NCI-H510A (cell line): ENCODE measurements at places on chromosomes 1 and 21.
A peak's percentile ranks its signal among the peaks of the same experiment; 100 is the strongest.

- no peak for DNase-seq
Observed at GRCh38 chr1:233240829-233241682, 54.5 kb downstream of the PCNX2 start.

DNA sequence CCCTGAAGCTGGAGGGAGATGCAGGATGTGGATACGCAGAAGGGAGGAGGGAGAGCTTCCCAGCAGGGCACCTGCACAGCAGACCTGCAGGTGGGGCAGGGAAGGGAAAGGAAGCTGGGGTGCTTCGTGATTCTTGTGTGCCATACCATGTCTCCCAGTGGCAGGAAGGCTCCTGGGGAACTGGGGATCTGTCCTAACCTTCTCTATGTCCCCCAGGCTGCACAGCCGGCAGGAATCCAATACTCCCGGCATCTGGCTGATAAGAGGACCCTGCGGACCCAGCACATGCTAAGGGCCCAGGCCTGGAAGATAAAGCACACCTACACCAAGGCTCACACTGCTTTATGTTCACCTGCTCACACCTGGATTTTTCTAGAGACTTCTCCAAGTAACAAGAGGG, 79.4 kb downstream of the ITPKB start:
- DNase-seq: no peak

DNA sequence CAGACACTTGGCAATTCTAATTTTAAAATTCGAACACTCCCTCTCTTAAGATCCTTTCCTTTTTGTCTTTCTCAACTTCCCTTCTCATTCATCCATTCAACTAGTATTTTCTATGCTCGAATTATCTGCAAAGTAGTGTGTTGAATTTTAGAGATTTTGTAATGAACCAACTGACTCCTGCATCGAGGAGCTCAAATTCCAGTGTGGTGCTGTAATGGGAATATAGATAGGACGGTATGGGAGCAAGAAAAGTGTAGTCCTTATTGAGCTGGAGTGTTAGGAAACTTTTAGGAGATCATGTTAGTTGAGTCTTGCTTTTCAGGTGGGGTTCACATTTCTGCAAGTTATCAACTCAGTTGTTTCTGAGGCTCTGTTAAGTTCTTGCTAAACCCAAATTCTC, 897.5 kb downstream of the TTLL7 start:
- no peak for DNase-seq

GRCh38 chr1:107900090-107900945, 64.7 kb downstream of the VAV3 start:
- no peak for DNase-seq

GRCh38 chr1:35530946-35531345, 26.3 kb downstream of the KIAA0319L start:
- no peak for DNase-seq

- DNase-seq: no peak
Observed at GRCh38 chr1:88668405-88668804, 15.7 kb upstream of the PKN2 start.

GRCh38 chr1:193676996-193677549, 490.7 kb upstream of the B3GALT2 start:
- no peak for DNase-seq

GRCh38 chr1:4397196-4397595, 257.2 kb upstream of the AJAP1 start:
- no peak for DNase-seq

DNA sequence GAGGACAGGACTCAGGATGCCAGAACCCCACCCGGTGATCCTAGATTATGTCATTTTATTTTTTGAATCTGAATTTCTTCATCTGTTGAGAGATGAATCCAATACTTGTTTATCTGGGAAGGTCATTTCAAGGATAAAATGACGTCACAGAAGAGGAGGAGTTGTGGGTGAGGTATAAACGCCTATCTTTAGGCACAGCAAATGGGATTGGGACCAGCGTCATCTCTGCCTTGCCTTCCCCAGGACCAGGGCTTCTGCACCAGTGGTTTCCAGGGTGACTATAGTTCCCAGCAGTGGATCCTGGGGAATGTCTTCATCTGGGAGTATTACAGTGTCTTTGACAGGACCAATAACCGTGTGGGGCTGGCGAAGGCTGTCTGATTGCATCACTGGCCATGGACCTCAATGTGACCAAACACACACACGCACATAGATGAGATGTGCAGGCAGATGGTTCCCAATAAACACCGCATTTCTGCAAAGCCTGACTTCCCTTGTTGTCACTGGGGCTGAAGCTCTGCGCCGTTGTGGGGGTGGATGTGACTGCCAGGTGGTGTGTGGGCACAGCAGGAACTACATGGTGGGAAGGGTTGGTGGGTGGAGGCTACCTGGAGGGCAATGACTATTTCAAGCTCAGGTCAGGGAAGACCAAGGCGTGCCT, 28.1 kb downstream of the KCNA10 start:
- no peak for DNase-seq

DNA sequence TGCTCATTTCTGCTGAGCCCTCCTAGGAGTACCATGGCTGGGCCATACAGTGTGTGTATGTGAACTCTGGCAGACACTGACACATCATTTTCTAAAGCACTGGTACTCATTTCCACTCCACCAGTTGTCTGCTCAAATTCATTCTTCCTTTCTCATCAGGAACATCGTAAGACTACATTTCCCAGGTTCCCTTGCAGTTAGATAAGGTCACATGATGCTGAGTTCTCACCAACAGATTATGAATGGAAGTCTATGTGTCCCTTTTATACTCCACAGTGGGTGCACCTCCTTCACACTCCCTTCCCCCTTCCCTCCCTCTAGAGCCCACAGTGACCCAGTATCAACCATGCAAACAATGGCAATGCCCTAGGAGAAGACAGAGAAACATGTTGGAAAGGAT, 38.3 kb upstream of the PAX7 start:
- DNase-seq: no peak

DNA sequence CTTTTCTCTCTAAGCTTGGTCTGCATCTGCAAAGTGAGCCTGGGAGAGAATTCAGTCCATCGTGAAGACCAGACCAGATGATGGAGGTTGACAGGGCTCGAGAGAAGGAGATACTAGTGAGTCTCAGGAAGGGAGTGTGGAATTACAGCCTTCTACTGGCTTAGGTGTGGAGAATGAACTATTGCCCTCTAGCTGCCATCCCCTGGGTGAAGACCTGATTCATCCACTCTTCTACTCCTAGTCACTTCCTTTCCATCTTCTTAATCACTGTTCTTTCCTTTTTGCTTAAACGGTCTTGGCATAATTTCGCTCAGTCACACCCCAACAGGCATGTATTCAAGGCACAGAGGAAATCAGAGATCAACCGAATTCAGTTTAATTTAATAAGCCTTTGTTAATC, 34.0 kb upstream of the HSD17B7 start:
- DNase-seq: no peak

DNA sequence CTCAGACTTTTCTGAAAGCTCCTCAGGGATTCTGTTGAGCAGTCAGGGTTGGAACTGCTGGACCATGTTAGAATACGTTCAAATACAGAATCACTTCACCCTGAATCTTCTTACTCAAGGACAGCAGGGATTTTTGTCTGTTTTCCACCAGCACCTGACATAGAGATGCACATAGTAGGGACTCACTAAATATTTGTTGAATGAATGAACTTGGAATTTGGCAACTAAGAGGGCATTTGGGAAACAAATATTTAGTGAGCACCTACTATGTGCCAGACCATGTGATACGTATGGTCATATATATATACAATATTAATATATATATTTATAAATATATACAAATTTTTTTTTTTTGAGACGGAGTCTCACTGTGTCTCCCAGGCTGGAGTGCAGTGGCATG, 4.6 kb upstream of the FBXO42 start:
- no peak for DNase-seq

DNA sequence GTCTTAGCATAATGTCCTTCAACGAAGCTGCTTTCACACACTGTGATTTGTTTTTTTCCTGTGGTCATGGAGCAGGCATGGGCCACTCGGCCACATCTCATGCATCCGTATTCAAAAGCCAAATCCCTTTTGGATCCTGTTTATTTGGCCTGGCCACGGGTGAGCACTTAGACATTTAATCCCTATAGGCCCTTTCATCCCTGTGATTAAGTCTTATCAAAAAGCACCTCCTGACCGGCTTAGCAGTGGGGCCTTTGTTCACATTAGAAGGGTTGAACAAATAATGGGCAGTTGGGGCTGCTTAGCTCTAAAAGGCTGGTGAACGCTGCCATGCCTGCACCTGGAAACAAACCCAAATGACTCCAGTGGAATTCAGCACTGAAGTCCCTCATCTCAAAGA, 2.0 kb downstream of the KCNE2 start:
- no peak for DNase-seq

- no peak for DNase-seq
Observed at GRCh38 chr1:217106231-217106901, 383.1 kb upstream of the ESRRG start.

- DNase-seq: no peak
Observed at GRCh38 chr1:197911111-197911856, 5.9 kb upstream of the LHX9 start.

- DNase-seq: peak; percentile 57
Observed at GRCh38 chr21:42570841-42571387, 57.3 kb downstream of the SLC37A1 start.

DNA sequence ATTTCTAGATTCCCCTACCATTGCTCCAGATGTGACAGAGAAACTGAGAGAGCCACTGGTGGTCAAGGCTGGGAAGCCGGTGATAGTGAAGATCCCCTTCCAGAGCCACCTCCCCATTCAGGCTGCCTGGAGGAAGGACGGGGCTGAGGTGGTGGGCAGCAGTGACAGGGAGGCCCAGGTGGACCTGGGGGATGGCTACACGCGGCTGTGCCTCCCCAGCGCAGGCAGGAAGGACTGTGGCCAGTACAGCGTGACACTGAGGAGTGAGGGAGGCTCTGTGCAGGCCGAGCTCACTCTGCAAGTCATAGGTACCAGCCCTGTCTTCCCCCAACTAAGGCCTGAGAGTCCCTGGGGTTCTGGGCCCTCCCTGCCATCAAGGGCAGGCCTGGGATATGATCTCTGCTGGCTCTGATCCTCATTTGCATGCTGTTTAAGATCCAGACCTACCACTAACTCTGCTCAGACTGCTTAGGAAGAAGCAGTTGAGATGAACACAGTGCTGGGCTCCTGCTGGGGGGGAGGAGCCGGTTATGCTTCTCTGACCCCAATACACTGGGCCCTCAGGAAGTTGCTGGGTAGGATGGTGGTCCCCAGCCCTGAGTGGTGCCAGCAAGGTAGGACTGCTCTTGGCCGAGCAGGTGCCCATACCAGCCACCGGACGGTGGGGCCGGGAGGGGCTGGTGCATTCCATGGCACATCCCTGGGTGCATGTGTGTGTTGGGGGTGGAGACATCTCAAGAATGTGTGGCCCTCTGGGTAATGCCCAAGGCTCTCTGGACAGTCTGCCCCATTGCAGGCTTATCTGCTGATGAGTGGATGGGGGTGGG, 25.1 kb downstream of the IGFN1 start:
- DNase-seq: no peak

DNA sequence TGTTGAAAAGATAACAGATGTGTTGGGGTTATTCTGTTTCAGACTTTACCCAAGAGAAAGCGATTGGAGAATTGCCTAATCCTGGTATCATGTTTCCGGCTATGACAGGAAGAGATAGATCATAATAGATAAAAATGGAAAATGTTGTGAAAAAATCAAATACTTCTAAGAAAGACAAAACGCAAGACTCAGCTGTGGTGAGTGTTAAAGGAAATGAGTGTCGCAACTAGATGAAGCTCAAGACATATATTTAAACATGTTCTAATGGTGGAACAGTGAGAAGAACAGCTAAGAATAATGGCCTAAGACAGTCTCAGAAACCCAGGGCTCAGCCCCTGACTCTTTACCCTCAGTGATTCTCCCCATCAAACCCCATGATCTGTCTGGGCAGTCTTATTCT, 426.7 kb upstream of the RUNX1 start:
- DNase-seq: no peak

GRCh38 chr1:206074839-206075238, 21.9 kb downstream of the RHEX start:
- no peak for DNase-seq

- DNase-seq: no peak
Observed at GRCh38 chr1:180482425-180483275, 19.7 kb downstream of the ACBD6 start.

GRCh38 chr1:12581179-12581578, 36.8 kb downstream of the DHRS3 start:
- no peak for DNase-seq

DNA sequence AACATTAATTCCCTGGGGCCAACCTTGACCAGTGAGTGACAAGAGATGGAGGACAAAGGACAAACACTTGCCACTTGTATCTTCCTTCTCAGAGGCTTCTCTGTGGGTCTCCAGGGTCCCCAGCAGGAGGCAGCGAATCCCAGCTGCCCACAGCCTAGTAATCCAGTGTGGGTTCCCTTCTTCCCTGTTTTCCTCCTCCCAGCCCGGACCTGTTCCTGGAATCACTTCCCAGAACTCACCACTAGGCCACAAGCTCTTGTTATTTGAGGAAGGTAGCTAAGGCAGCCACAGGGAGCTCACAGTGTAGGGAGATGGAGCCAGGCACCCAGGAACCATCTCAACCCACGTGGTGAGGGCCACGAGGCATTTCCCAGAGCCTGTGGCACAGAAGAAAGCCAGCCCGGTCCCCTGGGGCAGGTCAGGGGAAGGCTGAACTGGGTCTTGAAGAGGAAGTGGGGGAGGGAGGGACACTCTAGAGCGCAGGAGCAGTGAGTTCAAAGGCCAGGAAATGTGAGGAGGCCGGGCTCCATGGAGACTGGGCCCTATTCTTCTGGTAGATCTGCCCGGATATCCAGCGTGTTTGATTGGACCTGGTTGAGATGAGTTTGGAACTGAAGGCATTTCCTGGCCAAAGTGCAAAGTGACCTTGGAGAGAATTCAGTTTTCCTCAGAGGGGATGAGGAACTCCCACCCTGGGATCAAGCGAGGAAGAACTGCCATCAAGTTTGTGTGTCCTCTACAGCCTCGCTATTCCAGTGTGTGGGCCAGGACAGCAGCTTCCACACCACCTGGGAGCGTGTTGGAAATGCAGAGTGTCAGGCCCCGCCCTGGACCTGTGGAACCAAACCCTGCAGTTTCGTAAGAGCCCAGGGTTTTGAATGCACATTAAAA, 20.3 kb upstream of the C2CD2 start:
- DNase-seq: no peak

- no peak for DNase-seq
Observed at GRCh38 chr1:40396420-40396819, 22.9 kb downstream of the SMAP2 start.

- DNase-seq: no peak
Observed at GRCh38 chr1:99170516-99170915, 93.8 kb upstream of the PLPPR4 start.

DNA sequence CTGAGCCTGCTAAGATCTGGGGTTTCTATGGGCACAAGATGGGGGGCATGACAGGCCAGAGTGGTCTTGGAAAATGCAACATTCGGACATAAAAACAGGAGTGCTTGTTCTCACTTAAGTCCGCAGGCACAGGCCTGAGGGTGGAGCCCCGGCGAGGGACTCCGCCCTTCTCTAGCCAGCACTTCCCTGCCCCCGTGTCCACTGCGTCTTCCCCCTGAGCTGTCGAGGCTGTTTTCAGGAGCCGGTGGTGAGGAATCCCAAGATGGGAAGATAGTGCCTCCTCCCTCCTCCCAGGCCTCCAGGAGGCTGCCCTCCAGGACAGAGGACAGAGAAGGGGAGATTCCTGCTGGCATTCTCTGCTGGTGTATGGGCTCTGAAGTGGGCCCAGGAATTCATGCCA, 105.2 kb downstream of the TLR5 start:
- DNase-seq: no peak
